OCI-LY7 (cell line): ENCODE measurements at places on chromosomes 16 and 17.

DNA sequence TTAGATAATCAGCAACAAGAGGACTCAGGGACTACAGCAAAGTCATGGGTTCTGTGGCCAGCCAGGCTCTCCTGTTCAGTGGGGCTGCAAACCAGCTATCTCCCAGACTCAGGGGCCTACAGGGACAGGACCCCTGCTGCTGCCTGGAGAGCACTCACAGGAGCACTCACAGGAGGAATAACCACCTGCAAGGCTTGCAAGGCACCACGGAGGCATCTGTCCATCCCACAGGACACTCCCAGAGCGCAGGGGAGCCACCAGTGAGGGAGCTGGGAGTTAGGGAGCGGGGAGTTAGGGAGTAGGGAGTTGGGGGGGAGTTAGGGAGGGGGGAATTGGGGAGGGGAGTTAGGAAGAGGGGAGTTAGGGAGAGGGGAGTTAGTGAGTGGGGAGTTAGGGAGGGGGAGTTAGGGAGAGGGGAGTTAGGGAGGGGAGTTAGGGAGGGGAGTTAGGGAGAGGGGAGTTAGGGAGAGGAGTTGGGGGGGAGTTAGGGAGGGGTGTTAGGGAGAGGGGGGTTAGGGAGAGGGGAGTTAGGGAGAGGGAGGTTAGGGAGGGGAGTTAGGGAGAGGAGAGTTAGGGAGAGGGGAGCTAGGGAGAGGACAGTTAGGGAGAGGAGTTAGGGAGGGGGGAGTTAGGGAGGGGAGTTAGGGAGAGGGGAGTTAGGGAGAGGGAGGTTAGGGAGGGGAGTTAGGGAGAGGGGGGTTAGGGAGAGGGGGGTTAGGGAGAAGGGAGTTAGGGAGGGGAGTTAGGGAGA, 5.7 kb downstream of the CANT1 start:
- no peak for DNase-seq

- no peak for DNase-seq
Measured at GRCh38 chr17:9206741-9207332, 185.5 kb downstream of the NTN1 start.

DNA sequence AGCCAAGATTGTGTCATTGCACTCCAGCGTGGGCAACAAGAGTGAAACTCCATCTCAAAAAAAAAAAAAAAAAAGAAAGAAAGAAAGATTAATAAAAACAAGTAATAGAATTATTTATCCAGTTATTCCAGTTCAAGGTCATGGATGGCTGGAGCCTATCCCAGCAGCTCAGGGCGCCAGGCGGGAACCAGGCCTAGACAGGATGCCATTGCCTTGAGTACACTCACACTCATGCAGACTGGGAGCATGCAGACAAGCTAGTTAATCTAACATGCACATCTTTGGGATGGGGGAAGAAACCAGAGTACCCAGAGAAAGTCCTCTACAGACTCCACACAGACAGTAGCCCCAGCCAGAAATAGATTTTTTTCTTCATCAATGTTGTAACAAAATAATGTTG, 17.9 kb downstream of the PDP2 start:
- DNase-seq, result no peak

DNA sequence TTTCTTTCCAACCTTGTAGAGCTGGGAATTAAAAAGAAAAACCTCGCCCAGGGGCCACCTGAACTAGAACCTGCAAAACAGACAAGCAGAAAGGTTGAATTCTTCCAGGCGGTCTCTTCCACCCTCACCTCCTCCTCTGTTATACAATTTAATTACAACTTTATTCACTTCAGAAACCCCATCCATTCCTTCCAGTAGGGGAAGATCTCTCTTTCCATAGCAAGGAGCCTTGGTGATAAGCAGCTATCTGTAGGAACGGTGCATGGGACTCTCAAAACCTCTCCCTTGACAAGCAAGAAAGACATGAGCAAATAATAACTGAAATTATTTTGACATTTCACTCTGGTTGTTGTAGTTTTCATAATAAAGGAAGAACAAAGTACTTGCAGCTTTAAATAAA, 176.0 kb downstream of the RBFOX1 start:
- no peak for DNase-seq

DNA sequence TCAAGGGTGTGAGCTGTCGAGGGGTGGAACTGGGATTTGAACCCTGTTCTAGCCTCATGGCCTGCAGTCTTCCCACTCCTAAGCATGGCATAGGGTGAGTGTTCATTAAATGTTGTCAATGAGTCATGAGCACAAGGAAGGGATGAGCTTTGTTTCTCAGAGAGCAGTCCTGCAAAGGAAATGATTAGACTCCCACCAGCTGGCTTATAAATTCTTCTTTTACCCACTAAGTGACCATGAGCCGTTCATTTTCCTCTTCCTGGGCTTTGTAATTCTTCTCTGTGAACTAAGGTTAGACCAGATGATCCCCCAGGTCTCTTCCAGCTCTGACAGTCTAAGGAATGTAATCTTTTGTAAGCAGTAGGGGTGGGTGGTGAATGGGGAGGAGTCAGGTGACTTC, 47.9 kb upstream of the HNF1B start:
- DNase-seq, result no peak

- DNase-seq, result no peak
Measured at GRCh38 chr16:26087091-26087490, 395.3 kb downstream of the HS3ST4 start.

- no peak for DNase-seq
Measured at GRCh38 chr17:63542942-63543821, 7.1 kb upstream of the DCAF7 start.

GRCh38 chr16:51996516-51996915, 550.4 kb downstream of the TOX3 start:
- no peak for DNase-seq

GRCh38 chr17:78250891-78251772, 19.7 kb downstream of the TMEM235 start:
- peak; percentile 93 for DNase-seq

- DNase-seq, result no peak
Measured at GRCh38 chr16:6852643-6853225, 479.9 kb upstream of the RBFOX1 start.

DNA sequence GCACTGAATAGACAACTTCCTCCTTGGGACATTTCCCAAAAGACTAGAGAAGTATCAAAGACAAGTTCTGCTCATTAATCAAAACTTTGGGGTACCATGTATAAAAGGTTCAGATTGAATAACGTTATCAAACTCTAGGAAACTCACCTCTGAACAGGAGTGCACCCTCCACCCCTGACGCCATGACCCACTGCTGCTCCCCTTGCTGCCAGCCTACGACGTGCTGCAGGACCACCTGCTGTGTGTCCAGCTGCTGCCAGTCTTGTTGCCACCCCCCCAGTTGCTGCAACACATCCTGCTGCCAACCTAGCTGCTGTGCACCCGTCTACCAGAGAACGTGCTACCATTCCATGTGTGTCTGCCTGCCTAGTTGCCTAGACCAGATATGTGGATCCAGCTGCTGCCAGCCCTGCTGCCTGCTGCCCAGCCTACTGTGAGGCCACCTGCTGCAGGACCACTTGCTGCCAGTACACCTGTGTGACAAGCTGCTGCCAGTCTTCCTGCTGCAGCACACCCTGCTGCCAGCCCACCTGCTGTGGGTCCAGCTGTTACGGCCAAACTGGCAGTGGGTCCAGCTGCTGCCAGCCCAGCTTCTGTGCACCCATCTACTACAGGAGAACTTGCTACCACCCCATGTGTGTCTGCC, 13.8 kb upstream of the KRTAP9-2 start:
- DNase-seq, result no peak

DNA sequence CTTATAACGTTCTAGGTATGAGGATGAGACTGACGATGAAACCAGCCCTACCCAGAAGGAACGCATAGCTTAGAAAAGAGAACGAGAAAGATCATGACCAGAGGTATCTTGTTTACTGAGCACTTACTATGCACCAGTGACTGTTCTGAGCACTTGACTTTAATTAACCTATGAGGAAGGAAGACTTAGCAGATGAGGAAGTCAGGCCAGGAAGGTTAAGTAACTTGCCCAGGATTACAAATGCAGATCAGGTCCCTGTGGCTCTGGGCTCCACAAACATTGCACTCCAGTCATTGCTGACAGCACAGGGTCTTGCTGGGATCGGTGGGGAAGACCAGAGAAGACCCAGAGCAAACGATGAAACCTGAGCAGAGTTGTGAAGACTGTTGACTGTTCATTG, 7.1 kb downstream of the KRT13 start:
- DNase-seq, result no peak

DNA sequence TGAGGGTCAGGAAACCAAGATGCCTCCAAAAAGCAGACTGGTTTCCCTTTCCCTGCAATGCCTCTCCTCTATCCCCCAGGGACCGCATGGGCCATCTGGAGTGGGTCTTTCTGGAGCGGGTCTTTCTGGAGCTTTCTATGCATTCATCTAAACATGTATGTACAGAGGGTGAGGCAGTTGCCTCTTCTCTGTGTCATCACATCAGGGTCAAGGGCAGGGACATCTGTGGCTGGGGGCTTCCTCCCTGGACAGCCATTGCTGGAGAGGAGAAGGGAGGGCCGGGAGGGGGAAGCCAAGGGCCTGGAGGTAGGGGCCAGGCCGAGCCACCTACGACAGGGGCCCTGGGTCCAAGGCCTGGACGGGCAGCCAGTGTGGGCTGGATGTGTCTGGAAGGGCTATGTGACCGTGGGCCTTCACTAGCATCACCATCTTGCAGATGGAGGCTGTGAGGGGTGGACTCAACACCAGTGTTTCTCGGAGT, 840 bp downstream of the ADCY7 start:
- peak; percentile 45 for DNase-seq

- no peak for DNase-seq
Measured at GRCh38 chr16:303760-304505, 21.0 kb downstream of the PDIA2 start.

- DNase-seq, result no peak
Measured at GRCh38 chr17:61833536-61834193, 29.7 kb downstream of the BRIP1 start.

DNA sequence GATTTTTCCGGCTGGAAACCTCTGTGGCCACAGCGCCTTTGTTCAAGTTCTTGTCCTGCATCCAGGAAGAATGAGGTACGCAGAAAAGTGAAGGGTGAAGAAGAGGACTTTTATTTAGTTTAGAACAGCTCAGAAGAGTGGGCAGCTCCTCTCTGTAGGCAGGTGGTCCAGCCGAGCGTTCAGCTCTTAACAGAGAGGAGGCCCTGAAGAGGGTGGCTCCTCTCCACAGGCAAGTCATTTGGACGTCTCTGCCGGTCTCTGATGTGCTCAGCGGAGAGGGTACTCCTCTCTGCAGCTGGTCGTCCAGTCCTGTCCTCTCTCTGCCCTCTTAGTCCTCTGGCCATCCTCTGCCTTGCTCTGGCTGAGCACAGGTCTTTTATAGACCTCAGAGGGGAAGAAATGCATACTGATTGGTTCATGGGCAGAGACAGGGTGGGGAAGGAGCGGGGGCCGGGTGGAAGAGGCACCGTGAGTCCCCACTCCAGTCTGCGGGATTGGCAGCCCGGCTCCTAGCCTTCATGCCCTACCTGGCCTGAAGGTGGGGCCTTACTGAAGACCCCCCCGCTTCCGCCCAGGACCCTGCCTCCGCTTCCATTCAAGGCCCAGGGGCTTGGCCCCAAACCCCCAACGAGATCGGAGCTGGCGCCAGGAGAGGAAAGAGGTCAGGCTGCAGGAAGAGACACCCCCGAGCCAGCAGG, 70.0 kb upstream of the NKD1 start:
- no peak for DNase-seq

DNA sequence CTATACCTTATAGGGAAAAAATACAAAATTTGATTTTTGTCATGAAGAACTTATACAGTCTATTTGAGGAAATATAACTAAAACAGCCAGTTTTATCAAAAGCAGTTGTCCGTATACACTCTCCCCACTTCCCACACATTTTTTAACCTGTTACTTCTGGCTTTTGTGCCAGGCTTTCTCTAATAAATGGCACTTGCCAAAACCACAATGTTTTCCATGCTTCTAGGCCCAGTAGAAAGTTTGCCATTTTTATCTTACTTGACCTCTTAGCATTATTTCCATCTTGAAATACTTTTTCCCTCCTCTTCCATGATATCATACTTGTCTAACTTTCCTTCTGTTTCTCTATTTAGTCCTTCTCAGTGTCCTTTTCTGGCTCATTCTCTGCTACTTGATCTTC, 38.8 kb downstream of the EFCAB5 start:
- DNase-seq, result no peak

GRCh38 chr16:31386157-31386984, 6.8 kb upstream of the ITGAD start:
- DNase-seq, result no peak

DNA sequence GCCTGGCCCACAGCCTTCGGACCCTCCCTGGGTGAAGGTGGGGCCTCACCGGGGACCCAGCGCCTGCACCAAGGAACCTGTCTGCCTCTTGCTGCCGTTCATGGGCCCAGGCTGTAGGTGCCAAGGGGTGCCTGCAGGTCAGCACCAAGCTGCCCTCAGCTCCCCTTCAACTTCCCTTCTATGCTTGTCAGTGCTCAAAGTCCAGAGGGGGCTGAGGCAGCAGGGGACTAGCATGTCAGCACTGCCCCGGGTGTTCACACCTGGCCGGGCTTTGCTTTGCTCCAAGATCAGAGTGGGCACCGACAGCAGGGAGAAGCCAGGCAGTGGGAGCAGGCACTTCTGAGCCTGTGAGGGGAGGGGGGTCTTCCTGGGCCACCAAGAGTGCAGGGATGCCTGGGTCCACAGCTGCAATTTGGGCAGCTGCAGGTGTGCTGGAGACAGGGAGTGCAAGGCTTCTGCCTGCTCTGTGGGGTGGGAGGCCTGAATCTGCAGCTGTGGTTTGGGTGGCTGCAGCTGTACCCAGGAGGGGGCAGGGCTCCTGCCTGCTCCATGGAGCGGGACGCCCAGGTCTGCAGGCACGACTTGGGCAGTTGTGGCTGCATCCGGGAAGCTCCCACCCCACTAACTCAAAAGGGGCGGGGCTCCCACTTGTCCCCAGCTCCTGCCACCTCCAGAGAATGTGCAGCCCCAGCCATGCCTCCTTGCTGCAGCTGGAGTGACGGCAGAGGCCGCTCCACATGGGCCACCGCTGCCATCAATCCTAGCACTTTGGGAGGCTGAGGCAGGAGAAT, 27.6 kb upstream of the PRM1 start:
- DNase-seq, result peak; percentile 99

- no peak for DNase-seq
Measured at GRCh38 chr17:4719684-4720221, 9.3 kb downstream of the ARRB2 start.

GRCh38 chr17:82832411-82832810, 7.4 kb downstream of the ZNF750 start:
- DNase-seq, result no peak

DNA sequence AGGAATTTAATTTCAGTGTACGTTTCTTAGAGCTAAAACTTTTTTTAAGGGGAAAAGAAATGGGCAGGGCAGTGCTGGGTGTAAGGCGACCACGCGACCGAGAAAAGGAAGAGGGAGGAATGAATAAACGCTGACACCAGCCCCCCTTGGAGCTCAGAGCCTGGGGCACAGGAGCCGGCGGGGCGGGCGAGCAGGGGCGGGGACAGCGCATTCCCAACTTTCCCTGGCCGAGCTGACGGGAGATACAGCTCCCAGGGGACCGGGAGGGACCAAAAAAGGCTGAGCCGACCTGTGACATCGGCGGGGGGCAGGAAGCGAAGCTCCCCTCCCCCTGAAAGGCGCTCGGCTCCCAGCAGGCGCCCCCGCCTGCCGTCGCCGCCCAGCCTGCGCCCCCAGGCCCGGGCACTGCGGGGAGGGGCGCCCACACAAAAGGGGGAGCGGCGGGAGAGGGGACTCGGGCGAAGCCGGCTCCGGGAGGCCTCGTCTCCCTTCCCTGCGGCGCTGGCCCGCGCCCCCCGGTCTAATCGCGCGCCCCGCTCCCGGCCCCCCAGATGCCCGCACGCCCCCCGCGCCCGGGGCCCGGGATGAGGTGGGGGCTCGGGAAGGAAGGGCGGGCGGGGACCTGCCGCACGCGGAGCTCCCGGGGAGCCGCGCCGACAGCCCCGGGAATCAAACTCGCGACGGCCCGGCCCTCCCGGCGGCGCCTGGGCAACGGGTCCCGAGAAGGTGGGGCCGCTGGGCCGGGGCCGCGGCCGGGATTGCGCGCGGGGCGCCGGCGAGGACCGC, 622 bp downstream of the CUEDC1 start:
- DNase-seq, result no peak
